Activated CD4-positive, alpha-beta T cell treated with anti-CD3 and anti-CD28 coated beads, Interleukin-2, amount 50 U/mL, for 1 hour (primary cell): ENCODE measurements at places on chromosomes 3 and 15.

DNA sequence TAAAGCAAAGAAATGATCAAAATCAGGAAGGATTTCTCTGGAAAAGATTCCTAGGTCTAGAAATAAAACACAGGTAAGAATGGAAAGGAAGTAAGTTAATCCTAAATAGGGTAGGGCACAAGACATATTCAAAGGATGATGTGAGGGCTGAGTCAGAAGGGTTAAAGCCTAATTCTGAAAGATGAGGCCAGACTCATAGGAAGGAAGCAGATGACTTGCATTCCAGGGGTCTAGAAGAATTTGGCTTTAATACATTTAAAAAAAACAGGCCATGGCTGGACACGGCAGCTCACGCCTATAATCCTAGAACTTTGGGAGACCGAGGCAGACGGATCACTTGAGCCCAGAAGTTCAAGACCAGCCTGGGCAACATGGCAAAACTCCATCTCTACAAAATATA is 3.2 kb downstream of the SSR3 start:
- no peak for DNase-seq

DNA sequence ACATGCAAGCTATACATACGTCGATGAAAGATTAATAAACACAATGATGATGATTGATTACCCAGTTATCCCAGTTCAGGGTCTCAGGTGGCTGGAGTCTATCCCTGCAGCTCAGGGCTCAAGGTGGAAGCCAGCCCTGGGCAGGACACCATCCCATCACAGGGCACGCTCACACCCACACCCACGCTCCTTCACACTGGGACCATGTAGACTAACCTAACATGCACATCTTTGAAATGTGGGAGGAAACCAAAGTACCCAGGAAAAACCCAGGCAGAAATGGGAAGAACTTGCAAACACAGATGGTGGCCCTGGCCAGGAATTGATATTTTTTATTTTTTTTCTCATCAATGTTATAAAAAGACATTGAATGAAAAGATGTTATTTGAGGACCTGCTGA is 151.4 kb upstream of the MCTP2 start:
- no peak for DNase-seq

DNA sequence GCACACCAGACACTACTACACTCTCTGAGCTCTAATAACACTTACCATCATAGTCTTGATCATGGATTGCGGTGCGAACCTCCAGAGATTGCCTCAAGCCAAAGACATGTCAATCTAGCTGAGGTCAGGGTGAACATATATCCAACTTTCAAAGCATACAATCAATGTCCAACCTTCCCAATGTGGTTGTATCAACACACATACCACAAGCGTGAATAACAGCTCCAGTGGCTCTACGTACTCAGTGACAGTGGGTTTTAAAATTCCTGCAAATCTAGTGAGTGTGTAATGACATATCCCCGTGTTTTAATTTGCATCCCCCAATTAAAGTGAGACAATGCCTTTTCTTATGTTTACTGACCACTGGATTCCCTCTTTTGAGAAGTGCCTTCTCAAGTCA is 29.6 kb downstream of the SFMBT1 start:
- DNase-seq, result no peak

- no peak for DNase-seq
These were observed 68.2 kb downstream of the POLQ start for GRCh38 chr3:121477589-121477988.

DNA sequence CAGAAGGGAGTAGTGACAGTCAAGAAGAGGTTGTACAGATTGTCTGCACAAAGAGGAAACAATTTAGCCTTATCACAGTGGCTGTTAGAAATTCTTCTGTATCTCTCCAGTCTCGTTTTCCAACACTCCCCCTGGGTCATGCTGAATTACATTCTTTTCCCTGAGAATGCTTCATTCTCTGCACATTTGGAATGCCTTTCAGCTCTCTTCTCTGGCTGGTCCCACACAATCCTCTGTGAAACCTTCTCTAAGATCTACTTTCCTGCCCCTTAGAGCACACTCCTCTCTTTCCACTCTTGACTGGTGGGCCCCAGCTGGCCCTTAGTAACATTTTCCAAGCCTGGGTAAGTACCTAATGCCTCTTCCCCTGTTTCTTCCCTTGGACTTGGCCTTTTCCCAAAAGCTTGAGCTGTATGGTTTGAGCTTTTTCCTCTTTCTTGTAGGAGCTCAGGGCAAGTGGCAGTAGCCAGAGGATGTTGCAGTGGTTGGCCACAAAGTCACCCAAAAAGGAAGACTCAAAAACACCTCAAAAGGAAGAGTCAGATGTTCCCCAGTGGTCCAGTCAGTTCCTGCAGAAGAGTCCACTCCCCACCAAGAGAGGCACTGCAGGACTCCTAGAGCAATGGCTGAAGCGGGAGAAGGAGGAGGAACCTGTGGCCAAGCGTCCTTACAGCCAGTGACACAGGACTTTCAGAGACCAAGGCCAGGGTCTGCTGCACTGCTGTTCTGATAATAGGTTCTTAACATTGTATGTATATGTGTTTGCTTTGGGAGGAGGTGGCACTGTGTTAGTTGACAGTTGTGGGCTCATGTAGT is 25.7 kb downstream of the HMCES start:
- no peak for DNase-seq

DNA sequence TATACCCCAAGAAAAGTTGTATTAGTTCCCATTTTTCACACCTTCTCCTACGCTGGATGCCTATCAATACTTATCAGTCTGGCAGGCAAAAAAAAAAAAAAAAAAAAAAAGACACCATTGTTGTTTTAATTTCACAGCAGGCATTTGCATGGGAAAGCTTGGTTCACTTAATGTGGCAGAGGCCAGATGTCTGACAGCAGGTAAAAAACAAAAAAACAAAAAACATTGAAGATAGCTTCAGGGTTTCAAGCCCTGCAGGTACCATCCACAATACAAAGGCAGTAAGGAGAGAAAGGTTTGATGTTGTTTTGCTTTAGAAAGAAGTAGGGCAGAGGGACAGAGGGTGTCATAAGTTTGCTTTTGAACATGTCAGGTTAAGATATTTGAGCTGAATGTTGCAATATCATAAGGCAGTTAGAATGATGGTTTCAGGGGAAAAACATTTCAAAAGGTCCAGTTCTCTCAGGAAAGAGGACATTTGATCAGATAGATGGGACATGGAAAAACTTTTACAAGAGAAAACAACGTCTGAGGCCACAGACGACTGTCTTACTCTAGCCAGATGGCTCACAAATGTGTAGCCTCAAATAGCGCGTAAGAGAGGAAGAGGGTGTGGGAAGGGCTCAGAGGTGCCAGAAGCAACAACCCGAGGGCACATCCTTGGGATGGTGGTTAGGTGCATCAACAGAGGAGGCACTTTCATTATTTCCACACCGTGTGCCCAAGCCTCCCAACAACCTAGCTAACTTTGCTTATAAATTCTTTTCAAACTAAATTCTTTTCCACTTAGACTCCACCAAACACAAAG is 25.7 kb downstream of the PCOLCE2 start:
- DNase-seq, result no peak

DNA sequence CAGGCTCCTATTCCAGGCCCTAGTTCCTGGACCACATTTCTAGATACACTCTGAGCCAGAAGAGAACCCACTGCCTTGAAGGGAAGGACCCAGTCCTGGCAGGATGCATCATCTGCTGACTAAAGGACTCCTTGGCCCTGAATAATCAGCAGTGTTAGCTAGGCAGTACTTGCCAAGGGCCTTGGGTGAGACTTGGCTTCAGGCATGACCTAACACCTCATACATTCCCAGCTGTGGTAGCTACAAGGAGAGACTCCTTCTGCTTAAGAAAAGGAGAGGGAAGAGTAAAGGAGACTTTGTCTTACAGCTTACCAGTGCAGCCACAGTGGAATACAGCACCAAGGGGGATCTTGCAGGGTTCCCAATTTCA is 26.4 kb downstream of the PEAK1 start:
- no peak for DNase-seq

- DNase-seq, result no peak
These were observed 43.4 kb downstream of the FBXO22 start for GRCh38 chr15:75947092-75947491.

- no peak for DNase-seq
These were observed 39.2 kb downstream of the NUP210 start for GRCh38 chr3:13380971-13381370.

DNA sequence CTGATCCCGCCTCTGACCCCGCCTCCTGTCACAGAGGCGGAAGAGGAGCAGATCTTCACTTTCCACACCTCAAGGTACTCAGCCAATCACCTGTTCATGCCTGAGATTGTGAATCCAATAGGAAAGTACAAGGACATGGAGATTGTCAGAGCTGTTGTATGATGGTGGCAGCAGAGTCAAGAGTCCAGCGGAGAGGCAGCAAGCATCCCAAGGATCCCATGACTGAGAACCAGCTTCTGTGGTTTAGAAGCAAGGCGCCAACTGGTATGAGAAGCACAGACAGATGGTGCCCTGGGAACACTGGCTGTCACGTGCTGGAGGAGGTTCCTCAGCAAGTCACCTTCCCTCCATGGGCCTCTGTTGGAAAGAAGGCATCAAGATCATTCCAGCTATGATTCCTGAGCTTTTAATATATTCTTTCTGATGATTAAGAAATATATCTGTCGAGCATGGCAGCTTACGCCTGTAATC is 93.9 kb downstream of the CPN2 start:
- DNase-seq, result no peak

DNA sequence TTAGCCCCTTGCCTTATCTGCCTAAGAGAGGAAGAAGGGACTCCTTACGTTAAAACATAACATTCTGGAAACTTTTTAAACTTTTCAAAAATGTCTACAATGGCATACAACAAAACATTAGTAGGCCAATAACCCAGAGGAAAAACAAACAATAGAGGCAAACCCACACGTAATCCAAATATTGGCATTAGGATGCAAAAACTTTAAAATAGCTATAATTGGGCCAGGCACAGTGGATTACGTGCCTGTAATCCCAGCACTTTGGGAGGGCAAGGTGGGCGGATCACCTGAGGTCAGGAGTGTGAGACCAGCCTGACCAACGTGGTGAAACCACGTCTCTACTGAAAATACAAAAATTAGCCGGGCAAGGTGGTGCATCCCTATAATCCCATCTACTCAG is 134.9 kb downstream of the AQP9 start:
- DNase-seq, result no peak

- DNase-seq, result peak; percentile 1
These were observed 455.0 kb upstream of the THBS1 start for GRCh38 chr15:39125904-39126303.

DNA sequence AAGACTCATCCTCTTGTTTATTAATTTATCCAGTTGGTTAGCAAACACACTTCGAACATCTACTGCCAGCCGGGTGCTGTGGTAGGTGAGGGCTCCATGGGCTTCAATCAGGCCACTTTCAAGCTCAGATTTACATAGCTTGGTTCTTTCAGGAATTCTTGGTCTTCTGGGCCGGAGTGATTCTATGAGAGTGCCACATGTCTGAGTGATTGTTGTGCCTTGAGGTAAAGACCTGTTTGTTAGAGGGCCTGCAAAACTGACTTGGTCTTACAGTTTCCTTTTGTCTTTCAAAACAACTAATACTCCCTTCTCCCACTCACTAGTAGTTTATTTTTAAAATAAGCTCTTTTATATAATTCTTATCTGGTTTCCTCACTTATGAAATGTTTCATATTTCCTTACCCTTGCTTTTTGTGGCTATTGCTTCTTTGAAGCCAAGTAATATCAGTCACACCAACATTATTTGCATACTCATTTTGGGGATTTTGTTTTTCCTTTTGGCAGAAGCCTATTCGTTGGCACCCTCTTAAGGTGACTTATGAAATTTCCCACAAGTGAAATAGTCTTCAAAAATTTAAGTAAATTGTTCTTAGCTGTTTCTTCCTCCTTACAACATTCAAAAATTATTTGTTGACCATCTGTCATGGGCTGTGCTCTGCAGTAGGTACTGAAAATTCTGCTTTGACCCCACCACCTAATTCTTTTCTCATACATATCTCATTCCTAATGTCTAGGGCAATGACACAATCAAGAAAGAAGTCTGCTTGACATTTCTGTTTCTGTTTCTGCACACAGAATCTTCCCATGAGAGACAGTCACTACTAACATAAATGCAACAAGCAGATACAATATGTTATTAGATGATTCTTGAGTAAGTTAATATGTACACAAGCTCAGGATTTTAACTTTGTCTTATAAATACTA is 120.2 kb downstream of the LRRC28 start:
- no peak for DNase-seq

GRCh38 chr3:125140818-125141595 is 71.5 kb downstream of the SLC12A8 start:
- DNase-seq, result no peak

DNA sequence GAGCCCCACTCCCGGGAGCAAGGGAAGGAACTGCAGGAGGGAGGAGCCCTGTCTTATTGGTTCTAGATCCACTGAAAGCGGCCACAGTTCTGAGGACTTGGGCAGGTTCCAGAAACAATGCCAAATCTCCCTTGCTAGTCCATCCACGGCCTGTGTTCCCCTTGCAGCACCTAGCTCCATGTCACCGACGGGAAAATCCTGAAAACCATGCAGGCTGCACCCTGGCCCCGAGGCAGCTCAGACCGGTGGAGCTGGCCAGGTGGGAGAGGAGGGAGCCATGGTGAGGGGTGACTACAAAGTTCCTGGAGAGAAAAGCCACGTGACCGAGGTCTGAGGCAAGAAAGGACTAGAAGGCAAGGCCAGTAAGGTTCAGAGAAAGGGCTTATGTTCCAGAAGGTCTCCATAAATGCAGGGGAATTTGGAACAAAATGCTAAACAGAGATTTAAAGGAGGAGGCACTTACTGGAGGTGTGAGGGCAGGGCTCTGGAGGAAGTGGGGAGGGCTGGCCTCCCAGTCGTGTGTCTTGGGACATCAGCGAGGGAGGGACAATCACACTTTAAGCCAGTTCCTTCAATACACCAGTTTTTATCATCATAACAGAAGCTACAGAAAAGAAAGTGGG is 5.4 kb downstream of the MGLL start:
- DNase-seq, result no peak

GRCh38 chr3:49238274-49239127 is 38.5 kb downstream of the C3orf62 start:
- DNase-seq, result no peak

DNA sequence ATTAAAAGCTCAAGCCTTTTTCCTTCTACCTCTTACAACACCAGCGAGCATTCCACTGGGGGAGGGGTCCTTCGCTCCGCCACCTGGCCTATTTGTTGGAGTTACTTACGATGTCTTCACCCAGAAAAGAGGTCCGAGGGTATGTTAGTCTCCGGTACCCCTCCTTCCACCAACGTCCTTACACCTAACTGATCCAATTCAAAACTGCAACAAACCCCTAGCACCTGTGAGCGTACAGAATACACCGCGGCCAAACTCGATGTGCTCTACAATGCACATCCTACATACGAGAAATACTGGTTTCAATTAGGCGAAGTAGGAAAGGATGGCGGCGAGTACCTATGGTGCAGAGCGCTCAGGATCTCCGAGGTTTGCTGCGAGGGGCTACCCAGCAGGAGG is 944 bp downstream of the SLITRK3 start:
- no peak for DNase-seq

DNA sequence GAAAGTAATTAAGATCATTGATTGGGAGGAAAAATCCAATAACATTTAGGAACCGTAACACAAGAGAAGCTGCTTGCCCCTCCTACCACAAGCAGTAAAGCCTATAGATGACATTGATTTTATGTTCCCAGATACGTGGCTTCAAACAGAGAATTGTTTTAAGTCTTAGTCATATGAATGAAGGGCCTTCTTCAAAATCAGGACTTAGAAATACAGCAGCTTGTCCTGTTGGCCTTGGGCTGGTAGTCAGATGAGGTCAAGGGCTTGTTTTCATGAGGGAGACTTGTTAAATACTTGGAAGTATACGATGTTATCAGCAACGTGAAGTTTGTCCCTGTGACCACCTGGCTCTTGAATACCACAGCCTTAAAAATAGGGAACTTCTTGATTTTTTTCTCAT is 114.4 kb downstream of the VGLL4 start:
- DNase-seq, result no peak
